Stimulated activated CD4-positive, alpha-beta T cell treated with anti-CD3 and anti-CD28 coated beads, Interleukin-1b, Interleukin-23, amount 100 ng/mL, for 4 hours (primary cell): ENCODE measurements at places on chromosomes 12 and 14.

DNA sequence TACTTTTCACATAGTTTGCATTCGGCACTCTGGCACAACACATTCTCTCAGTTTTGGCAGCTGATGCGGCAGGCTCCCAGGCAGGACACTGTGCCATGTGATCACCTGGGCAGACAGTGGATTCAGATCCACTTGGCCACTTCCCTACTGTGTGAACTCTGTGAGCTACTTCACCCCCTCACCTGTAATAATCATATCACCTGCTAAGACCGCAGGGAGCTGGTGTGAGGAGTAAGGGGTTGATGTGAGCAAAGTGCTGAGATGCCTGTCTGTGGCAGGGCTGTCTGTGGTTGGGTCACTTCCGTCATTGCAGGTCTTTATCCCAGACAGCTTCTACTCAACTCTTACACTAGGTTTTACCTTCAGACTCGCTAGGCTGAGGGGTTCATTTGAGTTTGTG is 50.4 kb upstream of the AMN start:
- DNase-seq: no peak

DNA sequence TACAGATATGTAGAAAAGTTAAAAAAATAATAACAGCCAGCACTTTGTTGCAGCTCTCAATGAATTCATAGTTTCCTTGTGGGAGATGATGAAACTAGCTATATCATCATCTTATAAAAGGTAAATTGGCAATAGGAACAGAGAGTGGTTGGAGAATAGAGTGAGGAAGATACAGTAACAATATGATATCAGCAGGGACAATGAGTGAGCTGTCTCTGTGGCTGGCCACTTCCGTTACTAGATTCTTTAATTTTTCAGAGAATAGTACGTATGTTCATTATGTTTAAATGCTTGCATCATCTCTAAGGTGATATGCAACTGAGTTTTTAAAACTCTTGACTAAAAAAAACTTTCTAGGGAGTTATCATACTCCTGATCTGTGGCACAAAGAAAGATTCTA is 1006.2 kb upstream of the FLRT2 start:
- no peak for DNase-seq

- no peak for DNase-seq
Observed at GRCh38 chr12:47710278-47710677, 4.4 kb upstream of the RPAP3 start.

DNA sequence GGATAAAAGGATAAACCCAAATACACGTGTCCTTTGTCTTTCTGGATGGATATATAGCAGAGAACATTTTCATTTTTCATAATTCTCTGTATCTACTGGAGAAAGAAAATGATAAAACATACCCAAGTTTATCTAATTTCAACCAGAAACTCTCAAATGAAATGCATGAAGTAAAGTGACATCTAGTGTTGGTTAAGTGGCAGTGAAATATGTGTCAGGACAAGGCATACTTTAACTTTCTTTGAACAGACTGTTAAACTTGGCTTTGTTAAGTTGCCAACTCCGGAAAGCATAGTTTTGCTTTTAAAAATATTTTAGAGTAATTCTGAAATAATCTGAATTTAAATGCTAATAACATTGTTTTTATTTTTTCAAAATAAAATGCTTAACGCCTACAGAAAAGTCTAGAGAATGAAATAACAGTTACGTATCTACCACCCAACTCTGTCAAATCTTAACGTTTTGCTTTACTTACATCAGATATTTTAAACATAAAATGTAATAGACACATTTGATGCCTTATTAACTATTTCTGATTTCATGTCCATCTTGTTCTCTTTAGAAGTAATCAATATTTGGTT is 25.2 kb upstream of the NTN4 start:
- no peak for DNase-seq

- DNase-seq: no peak
Observed at GRCh38 chr12:26406391-26406790, 211.0 kb downstream of the SSPN start.

DNA sequence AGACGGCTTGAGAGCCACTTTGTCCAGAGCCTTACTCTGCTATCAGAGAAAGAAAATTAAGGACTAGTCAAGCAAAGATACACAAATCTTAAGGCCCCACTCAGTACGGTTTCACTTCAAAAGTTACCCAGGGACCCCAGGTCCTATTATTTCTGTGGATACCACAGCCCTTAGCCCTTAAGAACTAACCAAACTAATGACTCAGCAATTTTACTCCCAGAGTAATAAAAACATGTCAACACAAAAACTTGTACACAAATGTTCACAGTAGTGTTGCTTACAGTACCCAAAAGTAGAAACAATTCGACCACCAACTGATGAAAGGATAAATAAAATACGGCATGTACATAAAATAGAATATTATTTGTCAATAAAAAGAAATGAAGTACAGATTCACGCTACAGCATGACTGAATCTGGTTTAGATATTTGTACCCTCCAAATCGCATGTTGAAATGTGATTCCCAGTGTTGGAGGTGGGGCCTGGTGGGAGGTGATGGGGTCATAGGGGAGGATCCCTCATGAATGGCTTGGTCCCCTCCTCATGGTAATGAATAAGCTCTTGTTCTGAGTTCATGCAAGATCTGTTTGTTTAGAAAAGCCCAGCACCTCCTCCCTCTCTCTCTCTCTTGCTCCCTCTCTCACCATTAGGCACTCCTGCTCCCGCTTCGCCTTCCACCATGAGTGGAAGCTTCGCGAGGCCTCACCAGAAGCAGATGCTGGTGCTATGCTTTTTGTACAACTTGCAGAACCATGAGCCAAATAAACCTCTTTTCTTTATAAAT is 30.5 kb downstream of the AREL1 start:
- DNase-seq: no peak

- no peak for DNase-seq
Observed at GRCh38 chr12:92133171-92133570, 12.5 kb downstream of the BTG1 start.

- no peak for DNase-seq
Observed at GRCh38 chr12:22518060-22518719, 26.2 kb downstream of the C2CD5 start.

GRCh38 chr14:105061428-105062047 is 3.7 kb downstream of the GPR132 start:
- peak; percentile 59 for DNase-seq

DNA sequence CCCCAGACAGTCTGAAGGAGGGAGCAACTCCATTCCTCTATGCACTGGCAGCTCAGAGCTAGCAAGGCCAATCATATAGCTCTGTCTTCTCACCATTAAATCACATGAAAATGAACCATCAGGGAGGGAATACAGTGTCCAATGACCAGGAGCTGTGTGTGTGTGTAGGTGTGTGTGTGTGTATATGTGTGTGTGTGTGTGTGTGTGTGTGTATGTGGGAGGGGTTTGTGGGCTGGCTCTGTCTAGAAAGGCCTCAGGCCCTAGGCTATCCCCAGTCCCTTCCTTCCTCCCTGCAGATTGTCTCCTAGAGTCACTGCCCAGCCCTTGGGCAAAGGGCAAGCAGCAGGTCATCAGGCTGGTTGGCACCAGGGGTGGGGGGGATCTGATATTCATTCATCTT is 5.7 kb upstream of the SUSD6 start:
- no peak for DNase-seq

GRCh38 chr14:23099212-23099861 is 4.0 kb downstream of the C14orf119 start:
- DNase-seq: no peak

DNA sequence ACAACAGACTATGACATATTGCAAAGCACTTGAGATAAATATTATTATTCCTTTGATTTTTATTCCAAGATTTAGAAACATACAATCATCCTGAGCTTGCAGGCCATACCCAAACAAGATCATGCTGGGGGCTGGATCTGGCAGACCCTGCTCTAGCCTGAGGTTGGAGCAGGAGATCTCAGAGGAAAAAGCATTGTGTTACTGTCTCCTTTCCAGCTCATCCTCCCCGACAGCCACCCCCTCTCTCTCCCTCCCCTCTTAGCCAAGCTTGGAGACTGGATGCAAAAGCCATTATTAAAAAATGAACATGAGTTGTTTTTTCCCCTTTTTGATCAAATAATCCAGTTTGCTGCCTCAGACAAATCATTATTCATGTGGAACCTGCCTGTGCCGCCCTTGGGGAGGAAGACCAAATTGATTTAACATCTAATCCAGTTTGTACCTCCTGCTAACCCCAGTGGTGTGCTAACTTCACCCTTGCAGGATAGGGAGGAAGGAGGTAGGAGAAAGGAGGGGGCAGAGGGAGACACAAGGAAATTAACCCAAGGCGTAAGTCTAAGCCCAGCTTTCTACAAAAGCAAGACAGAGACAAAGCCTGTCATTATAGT is 565.8 kb upstream of the TBX3 start:
- no peak for DNase-seq

GRCh38 chr12:65891987-65892481 is 67.8 kb downstream of the HMGA2 start:
- DNase-seq: no peak

DNA sequence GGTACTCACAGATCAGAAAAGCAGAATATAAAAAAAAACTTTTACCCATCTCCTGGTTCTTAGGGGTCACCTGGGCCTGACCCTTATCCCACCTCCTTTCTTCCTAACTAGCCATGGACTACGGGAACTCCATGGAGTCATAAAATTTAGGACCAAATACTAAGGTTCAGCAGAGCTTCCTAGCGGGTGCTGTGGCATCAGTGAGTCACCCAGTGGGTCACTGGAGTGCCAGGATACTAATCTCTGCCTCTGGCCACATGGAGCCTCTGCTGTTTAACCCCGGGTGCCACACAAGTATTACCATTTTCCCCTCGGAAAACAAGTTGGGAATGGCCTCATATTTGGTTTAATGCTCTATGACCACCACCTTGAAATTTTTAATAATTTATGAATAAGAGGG is 6.9 kb downstream of the ZBTB39 start:
- DNase-seq: no peak

DNA sequence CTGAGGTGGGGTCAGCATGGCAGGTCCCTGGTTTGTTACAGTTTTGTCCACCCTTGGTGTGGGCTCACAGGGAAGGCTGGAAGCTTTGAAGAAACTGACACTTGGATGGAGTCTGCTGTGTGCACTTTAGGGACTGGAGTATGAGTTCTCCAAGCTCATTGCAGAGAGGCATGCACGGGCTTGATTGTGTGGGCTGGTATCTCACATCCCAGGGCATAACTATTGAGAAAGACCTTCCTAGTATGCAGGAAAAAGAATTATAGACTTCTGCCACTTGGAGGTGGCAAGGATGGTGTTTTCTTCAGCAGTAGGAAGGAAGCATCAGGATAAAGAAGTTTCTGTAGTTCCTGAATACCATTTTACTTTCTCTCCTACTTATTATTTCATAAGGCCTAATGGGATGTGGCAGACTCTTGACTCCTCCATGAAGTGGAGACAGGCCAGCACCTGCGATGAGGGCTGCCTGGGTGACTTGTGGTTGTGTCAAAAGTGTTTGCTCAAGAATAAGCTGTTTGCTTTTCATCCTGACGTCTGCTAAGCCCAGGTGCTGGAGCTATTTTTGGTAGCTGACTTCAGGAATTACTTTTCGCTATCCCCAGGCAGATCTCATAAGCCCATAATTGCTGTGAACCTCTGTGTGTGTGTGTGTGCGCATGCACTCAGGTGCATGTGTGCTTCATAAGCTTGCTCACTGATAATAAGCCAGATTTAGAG is 125.8 kb downstream of the KTN1 start:
- no peak for DNase-seq

GRCh38 chr12:124242529-124243065 is 52.3 kb upstream of the RFLNA start:
- no peak for DNase-seq

DNA sequence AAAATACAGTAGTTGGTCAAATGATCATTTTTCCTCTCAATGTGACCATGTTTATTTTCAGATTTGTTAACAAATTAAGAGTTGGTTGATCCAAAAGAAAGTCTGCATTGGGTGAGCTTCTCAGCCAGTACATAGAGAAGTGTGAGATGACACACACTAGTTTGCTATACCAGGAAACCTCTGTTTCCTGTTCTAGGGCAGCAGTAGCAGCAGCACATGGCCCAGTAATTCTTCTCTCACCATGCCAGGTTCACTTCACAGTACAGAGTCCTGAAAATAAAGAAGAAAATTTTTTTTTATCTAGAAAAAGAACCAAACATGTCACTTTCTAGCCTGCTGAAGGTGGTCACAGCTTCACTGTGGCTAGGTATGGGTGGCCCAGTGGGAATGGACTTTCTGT is 250.2 kb upstream of the OR4E1 start:
- no peak for DNase-seq

DNA sequence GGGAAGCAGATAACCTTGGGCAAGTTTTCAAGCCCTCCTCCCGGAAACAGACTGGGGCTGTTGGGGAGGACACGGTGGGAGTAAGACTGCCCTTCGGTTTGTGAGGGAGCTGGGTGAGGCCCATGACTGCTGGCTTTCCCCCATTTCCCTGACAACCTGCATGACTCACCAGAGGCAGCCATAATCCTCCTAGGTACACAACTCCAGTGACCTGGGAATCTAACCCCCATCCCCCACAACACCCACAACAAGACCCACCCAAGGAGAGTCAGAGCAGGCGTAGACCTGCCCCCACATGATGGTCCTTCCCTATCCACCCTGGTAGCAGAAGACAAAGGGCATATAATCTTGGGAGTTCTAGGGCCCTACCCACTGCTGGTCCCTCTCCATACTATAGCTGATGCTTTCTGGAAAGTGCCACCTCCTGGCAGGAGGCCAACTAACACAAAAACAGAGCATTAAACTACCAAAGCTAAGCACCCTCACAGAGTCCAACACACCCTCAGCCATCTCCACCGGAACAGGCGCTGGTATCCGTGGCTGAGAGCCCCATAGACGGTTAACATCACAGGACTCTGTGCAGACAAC is 14.8 kb downstream of the DDX24 start:
- no peak for DNase-seq

DNA sequence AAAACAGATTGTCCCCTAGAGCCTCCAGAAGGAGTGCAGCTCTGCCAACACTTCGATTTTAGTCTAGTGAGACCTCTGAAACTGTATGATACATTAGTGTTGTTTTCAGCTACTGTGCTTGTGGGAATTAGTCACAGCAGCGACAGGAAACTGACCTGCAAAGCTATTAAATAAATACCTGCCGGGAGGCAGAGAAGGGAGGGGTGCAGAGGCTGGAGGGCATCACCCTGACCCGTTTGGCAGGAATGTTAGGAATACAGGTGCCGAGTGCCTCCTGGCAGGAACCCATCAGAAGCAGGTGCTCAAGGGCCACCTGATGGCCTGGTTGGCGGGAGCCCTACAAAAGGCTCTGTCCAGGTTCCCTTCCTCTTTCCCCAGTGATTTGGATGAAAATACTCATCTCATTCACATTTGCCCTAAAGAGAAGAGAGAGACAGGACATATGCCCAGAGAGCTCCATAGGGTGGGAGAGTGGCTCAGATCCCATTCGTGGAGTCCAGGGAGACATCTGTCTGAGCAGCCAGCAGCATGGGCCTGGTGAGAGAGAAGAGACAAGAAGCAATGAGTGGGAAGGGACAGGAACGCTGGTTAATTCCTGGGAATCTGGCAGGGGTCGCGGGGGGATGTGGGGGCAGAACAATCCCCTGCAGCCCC is 44.6 kb downstream of the C14orf132 start:
- DNase-seq: no peak

- no peak for DNase-seq
Observed at GRCh38 chr14:44530475-44530874, 23.4 kb upstream of the FSCB start.
